ENCODE measurements at places on chromosomes 7 and 10.

DNA sequence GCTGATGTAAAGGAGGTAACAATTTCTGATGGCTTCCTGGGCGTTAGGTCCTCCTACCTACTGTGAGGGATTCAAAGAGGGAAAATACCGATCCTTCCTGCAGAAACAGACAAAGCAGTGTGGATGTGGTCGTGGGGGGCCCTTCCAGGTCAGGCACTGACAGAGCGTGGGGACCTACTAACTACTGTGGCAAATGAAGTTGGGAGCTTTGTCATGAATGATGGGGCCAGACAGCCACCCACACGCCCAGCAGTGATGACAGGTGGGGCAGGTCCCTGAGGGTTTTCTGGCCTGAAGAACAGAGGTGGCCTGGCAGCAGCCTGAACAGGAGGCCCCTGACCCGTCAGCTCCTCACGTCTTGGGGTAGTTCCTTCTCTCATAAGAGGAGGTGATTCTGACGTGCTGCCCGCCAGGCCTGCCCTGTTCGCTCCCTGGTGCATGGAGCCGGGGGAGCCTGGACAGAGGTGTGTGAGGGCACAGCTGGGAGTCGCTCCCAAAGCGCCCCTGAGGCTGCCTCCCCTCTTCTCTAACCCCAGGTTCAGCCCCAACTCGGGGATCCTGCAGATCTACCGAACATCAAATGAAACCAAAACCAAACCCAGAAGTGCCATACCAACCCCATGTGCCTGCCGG is 4.2 kb downstream of the ATP6V0E2 start:
- no peak for DNase-seq

- no peak for DNase-seq
These were observed 17.1 kb downstream of the ENTPD7 start for GRCh38 chr10:99676426-99676825.

GRCh38 chr7:108046952-108047506 is 44.1 kb upstream of the LAMB1 start:
- DNase-seq: no peak

- peak; percentile 90 for DNase-seq
These were observed at the start of gene GOT1 for GRCh38 chr10:99430451-99431189. Gene GOT1, minus strand, starts transcription at chr10:99430624. Its CDS starts 59 bp downstream, at chr10:99430565.

DNA sequence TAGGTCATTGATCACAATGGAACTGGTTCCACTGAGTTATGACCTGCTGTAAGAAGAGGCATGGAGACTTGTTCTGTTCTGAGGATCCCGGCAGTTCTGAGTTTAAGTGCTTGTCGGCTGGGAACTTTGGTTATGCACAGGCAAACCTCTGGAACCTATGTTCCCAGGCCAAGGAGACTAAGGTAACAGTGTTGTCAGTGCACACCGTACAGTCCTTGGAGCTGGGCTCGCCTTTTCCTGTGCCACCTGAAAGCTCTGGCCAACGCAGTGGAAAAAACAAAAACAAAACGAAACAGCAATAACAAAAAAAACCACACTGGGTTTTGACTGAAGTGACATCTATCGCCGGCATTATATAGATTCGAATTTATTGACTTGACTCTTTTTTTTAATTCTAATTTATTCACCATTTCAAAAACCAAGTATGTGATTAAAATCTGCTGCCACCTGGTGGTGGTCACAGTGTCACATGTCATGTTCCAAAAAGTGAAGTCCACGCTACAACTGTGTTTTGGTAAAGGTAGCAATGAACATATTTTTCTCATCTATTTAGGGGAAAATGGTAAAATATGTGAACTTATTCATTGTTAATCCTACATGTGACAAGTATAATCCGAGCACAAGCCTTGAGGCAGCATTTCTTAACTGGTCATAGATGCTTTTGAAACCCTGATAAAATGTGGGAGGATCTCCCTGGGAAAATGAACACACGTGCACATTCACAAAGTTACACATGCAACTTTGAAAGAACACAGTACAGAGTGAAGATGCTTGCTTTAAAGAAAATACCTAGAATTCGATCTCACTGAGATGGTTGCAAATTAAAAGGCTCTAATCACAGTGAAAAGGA is 113.8 kb upstream of the PPP2R2D start:
- no peak for DNase-seq

- no peak for DNase-seq
These were observed 100.9 kb upstream of the SORCS3 start for GRCh38 chr10:104540181-104540580.

DNA sequence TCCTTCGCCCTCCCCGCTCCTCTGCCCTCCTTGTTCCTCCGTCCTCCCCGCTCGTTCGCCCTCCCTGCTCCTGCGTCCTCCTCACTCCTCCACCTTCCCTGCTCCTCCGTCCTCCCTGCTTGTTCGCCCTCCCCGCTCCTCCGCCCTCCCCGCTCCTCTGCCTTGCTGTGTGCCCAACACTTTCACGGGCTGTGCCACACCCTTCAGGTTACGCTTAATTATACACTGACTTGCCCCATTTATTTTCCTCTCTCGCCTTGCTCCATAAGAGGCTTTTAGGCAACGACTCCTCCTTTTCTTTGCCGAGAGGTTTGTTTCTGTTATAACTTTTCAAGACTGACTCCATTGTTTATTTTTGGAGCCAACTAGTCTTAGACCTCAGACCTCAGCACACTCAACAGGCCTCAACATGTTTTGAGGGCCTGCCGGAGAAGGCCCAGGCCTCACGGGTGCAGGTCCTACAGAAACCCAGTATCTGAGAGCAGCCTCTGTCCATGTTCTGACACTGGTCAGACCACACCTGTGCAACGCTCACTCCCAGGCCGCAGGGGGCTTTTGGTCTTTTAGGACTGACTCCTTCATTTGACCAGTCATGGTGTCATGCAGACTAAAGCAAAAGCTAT is 18.2 kb upstream of the PRKAG2 start:
- DNase-seq: no peak

DNA sequence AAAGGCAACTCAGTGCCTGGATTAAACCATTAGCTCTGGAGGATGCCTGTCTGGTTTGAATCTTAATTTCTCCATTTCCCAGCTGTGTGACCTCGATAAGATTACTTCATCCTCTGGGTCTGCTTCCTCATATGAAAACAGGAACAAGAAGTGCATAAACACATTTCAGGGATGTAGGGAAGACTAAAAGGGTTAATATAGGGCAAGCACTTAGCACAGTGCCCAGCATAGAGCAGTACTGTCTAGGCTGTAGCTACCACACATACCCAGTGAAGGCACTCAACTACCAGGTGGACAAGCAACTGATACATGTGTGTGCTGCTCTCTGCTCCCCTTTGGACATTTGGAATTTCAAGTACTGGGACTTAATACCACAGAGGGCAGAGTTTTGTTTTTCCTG is 85.4 kb downstream of the KCNMA1 start:
- DNase-seq: no peak

GRCh38 chr7:41451826-41452225 is 251.1 kb downstream of the INHBA start:
- DNase-seq: no peak

GRCh38 chr10:49612513-49613164 is 1.2 kb upstream of the CHAT start:
- DNase-seq: no peak

DNA sequence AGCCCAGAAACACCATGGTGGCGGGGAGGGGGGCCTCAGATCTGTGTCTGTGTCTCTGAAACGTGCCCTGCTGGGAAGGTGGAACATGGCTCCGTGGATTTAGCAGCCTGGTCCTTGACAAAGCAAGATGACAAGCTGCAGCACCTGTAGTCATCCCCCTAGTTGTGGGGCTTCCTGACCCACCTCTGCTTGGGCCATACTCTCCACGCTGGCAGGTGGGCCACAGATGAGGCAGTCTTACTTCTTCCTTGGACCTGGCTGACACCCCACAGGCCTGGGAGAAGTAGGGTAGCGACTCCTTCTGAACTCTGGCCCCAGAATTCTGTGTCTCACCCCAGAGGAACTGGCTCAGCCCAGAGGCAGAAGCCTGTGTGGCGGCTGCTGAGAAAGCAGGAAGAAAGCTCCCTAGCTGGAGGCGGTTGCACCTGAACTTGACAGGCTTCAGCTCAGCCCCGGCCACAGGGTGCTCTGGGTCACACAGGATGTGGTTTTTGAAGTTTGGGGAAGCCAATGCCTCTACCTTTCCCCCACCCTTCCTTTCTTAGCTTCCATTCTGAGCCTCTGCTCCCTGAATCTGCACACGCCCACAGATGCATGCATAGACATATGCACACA is 113.9 kb downstream of the ABLIM1 start:
- no peak for DNase-seq

GRCh38 chr7:38905056-38905759 is 3.8 kb downstream of the VPS41 start:
- no peak for DNase-seq

DNA sequence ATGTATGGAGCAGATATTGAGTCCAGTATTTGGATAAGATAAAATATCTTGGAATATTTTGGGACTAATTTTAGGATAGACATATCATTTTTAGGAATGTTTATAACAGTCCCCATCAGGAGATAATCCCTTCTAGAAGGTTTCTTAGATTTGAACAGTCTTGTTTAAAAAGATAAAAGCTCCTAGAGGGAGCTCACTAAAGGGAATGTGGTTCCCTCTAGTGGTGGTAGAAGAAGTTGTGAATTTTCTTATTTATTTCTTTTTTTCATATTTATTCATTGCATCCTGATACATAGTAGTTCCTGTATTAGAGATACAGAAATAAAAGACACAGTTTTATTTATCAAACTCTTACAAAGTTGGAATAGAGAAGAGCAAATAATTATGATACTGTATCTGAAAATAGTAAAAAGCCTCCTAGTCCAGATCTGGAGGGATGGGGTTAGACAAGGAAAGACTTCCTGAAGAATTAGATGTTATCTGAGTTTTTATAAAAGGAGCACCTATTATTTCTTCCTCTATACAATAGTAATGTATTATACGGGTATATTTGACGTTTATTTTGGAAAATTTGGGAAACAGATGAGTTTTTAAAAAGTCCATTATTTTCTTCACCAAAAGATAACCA is 24.5 kb upstream of the KLF14 start:
- DNase-seq: no peak

GRCh38 chr10:75505840-75506506 is 74.5 kb downstream of the LRMDA start:
- DNase-seq: no peak

- DNase-seq: no peak
These were observed 38.1 kb downstream of the ADAP1 start for GRCh38 chr7:916291-916941.

DNA sequence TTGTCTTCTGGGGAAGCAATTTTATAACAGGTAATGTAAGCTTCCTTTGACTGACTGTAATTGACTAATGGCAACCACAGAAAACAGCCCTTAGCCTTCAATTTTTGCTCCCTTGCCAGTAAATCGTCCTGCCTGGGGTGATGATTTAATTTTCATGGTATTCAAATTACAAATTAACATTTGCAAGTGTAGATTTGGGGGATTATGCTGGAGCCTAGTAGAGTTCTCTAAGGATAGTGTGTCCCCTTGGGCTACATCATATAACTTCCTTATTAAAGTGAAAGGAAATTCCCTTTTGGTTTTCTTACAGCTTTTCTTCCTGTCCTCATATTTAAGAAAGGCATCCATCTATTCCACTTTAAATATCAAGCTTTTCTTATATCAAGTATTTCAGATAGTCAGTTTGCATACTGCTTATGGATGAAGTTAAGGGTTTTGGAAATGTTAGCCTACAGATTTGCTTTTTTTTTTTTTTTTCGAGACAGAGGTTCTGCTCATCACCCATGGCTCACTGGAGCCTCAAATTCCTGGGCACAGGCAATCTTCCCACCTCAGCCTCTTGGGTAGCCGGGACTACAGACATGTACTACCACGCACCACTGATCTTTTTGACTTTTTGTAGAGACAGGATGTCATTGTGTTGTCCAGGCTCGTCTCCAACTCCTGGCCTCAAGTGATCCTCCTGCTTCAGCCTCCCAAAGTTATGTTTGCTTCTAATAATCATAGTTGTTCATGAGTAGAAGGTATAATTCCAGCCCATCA is 35.9 kb upstream of the HDAC9 start:
- no peak for DNase-seq

DNA sequence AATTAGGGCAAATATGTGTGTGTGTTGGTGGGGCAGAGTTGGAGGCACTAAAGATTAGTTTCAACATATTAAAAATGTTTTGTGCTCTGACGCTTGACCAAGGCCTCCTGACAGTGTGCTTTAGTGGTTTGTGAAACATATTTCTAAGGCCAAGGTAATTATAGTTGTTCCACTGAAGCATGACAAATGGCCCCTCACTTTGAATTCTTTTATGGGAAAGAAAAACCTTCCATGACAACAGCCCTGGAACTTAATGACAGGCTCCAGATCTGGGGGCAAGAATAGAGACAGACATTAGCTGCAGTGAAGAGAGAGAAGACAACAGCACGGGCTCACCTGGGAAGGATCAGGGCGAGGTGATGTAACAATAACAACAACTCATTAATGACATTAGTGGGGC is 155.8 kb downstream of the CHN2 start:
- no peak for DNase-seq

GRCh38 chr7:44216019-44216418 is 15.2 kb downstream of the YKT6 start:
- DNase-seq: no peak

- no peak for DNase-seq
These were observed 59.9 kb downstream of the DAGLB start for GRCh38 chr7:6387734-6388294.

DNA sequence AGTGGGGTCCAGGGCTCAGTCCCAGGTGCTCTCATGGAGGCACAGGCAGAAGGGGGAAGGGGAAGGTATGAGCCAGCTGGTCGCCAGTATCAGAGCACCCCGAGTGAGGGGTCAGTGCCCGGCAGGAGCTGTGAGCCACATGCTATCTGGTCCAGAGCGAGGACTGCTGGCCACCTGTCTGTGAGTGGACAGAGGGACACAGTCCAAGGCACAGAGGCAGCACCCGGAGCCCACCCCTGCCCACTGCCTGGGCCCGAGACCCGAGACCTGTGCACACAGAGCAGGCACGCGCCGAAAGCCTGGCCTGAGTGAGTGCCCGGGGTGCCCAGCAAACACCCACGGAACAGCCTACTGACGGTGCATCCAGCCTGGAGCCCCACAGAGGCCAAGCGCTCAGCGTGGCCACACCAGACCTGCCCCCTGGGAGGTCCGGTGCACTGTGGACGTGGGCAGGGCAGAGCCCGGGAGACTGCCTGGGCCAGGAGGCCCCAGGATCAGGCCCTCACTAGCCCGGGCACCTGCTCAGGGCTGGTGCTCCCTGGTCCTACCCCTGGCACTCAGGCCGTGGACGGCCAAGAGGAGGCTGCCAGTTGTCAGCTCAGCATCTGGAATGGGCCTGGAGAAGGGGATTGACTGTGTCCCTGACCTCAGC is 29.4 kb downstream of the ADGRA1 start:
- no peak for DNase-seq

Data from GOT3 (cell line).